ENCODE measurements at places on chromosomes 5 and 9.
A peak's percentile ranks its signal among the peaks of the same experiment; 100 is the strongest.

- no peak for DNase-seq
These were observed 117.2 kb downstream of the CAAP1 start for GRCh38 chr9:26775391-26775790.

DNA sequence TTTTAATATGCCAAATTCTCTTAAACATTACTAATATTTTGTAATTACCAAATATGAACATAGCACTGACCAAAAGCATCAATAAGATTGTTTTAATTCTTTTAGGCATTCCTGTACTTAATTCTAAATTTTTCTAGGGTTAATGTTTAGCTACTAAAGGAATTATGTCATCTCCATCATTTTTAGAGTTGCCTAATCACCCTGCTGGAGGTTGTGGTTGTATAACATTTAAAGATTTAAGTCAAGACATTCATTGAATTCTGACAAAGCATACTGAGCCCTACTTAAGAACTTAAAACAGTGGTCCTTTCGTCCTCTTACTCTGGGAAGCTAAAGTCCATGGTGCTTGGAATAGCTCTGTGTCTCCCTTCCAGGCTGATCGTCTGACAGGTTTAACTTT, 28.1 kb upstream of the DAB2 start:
- no peak for DNase-seq

DNA sequence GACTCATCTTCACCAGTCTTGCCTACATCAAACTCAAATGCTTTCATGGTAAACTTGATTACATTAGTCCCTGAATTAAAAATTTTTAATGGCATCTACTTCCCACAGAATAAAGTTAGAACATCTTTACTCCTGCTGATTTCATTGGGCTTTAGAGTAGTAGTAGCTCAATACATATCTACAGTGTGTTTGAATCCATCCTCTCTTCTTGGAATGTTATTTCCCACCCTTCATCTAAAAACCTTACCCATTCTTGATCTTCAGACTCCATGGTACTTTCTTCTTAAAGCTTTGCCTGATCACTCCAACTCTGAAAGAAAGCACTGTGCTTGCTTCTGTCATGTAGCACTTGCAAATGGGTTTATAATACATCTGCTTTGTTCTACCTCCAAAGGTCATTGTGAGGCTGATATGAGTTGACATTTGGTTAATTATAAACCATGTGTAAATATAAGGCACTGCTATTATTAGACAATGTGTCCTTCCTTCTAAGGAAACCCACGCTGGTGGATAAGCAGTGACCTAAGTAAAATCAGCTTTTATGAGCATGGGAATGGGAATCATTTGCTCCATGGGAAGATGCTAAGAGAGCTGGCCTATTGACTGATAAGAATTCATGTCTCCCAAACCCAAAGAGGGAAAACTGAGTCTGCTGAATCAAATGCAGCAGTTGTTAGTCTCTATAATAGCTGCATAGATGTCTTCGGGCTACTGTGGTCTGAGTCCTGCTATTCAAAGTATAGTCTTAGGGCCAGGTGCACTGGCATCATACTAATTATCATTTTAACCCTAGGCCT, 7.5 kb upstream of the PRLR start:
- DNase-seq: no peak

GRCh38 chr5:57405984-57406383, 76.6 kb downstream of the ACTBL2 start:
- DNase-seq: no peak

DNA sequence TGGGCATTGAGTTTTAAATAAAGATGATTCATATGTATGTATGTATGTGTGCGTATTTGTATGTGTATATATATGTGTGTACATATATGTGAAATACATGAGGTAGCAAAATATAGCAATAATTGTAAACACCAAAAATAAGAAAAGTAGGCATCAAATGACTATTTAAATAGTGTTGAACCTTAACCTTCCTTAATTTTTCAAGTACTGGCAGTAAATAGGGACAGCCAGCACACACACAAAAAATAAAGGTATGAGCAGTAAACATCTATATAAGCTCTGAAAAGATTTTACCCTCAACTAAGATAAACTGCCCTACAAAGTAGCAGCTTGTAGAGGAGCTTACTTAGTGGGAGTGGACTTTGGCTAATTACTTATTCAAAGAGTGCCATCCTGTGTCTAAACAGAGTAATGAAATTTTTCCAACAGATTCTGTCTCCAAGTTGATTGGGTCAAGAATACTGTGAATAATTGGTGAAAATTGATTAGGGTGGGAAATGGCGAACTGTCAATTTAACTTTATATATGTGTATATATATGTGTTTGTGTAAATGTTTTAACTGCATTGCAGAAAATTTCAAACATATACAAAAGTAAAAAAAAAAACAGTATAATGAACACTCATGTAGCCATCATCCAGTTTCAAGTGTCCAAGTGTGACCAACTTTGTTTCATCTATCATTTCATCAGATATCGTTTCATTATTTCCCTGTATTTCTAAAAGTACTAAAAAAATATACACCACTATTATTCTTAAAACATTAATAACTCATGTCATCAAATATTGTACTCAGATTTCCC, 2.0 kb upstream of the ADAMTS6 start:
- DNase-seq: peak; percentile 47

DNA sequence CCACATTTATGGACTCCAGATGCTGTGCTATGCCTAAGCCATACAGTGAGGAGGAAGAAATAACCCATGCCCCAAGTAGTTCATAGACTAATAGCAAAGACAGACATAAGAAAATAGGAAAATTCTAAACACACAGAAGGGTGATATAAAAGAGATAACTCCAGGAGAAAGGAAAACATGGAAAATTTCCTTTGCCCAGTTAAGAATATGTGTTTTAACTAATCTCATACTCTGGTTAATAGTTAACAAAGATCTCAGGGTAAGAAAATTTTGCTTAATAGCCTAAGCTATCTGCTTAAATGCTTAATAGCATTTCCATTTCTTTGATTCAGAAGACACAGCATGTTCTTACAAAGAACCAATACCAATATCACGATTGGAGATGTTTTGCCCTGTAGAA, 358.0 kb downstream of the MSX2 start:
- no peak for DNase-seq

- no peak for DNase-seq
These were observed 17.4 kb downstream of the FGF18 start for GRCh38 chr5:171436804-171437285.

DNA sequence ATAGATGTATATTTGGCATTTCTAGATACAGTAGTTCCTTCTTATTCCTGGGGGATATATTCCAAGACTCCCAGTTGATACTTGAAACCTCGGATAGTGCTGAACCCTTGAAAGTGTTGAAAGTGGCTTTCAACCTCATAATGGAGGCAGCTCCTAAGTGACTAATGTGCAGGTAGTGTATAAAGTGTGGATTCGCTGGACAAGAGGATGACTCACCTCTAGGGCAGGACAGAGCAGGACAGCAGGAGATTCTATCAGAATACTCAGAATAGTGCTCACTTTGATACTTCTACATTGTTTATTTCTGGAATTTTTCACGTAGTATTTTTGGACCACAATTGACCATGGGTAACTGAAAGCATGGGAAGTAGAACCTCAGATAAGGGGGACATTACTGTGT, 1138.9 kb upstream of the WWC1 start:
- no peak for DNase-seq

DNA sequence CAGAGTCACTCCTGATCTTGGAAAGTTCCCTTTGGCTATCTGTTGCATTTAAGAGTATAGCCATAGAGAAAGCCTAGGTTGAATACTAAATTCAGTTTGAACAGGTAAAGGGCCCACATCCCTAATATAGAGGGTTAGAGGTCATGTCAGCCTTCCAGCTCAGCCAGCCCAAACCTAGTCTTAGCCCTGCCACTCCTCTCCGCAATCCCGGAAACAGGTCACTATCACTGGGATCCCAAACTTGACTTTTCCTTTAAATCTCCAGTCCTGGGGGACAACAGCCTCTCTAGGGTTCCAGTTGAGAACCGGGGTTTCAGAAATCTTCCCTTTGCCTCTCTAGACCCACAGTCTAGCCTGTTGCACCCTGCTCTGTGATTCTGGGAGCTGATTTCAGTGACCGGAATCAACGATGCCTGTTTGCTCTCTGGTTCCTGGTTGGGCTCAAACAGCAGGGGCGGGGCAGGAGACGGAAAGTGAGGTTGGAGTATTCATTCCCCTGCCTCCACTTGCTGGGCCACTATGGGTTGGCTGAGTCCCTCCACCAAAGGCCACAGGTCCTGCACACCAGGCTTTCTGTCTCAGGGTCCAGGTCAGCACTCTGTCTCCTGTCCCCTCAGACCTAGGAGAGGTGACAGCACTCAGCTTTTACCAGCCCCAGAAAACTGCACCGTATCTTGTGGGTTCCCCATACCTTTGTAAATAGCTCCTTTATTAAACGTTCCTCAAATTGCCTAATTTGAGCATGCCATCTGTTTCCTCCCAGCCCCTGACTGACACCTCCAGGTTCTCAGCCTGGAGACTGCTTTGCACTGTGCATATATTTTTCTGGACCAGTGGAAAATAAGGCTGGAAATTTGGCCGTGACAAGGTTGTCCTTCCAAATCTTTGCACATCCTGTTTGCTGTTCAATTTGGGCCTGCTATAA, 23.8 kb upstream of the CPEB4 start:
- no peak for DNase-seq

DNA sequence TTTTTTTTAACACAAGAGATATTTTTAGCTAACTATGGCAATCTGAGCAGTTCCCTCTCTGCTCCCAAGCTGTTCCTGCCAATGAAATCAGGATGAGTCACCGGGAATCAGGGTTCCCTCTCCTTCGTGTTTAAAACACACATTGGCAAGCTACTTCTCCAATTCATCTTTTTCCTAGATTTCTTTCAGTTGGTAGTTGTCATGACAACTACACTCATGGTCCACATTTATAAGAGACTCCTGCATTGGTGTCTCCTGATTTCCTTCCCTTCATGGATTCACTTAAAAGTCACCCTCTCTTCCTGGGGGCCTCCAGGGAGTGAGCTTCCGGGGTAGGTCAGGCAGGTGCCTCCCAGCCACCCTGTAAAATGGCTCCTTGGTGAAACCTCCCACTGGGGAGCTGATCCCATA, 72.3 kb upstream of the NIPAL4 start:
- DNase-seq: no peak

- no peak for DNase-seq
These were observed 12.0 kb downstream of the TTC1 start for GRCh38 chr5:160020964-160021363.

DNA sequence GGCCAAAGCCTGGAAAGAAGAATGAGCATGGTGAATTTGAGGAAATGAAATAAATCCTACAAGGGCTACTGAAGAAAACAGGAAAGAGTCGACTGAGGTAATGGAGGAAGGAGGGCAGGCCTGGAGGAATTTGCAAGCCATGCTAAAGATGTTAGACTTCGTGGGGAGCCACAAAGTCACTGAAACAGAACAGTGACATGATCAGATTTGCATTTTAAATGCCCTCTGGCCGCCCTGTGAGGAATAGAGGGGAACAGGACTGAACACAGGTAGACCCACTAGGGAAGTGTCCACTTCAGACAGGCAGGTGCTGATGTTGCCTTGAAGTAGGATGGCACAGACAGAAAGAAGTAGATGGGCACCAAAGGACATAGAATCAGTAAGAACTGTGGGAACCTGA, 42.8 kb upstream of the RLN1 start:
- DNase-seq: no peak

DNA sequence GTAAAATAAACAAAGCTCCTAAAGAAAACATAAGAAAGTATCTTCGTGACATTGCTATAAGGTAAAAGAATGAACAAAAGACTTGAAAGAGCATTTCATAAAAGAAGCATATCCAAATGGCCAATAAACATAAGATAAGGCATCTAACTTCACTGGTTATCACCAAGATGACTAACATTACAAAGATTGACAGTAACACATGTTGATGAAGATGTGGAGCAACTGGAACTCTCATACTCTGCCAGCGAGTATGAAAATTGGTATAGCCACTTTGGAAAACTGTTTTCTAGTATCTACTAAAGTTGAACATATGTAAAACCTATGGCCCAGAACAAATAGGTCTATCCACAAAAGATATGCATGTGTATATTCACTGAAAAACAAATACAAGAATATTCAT, 150.5 kb downstream of the SNX18 start:
- no peak for DNase-seq

- no peak for DNase-seq
These were observed 12.1 kb downstream of the PRRC2B start for GRCh38 chr9:131405858-131406537.

GRCh38 chr9:108093773-108094675, 604.5 kb upstream of the KLF4 start:
- no peak for DNase-seq

DNA sequence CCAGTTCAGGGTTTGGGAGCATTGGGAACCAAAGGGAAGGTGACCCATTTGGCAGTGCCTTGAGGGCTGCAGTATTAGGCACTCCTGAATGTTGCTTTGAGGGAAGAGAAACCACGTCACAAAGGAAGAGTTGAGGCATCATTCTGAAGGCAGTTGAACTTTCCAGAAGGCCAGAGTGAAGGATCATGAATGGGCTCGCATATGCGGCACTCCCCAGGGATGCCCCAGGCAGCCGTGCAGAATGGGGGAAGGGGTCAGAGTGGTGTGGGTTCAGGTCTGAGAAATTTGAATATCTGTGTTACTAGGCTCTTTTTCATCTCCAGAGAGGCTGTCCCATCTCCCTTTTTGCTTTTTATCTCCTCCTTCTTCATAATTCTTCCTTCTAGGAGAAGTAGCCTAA, 60.6 kb upstream of the HMHB1 start:
- no peak for DNase-seq

GRCh38 chr5:90911169-90911568, 352.6 kb downstream of the ADGRV1 start:
- no peak for DNase-seq

DNA sequence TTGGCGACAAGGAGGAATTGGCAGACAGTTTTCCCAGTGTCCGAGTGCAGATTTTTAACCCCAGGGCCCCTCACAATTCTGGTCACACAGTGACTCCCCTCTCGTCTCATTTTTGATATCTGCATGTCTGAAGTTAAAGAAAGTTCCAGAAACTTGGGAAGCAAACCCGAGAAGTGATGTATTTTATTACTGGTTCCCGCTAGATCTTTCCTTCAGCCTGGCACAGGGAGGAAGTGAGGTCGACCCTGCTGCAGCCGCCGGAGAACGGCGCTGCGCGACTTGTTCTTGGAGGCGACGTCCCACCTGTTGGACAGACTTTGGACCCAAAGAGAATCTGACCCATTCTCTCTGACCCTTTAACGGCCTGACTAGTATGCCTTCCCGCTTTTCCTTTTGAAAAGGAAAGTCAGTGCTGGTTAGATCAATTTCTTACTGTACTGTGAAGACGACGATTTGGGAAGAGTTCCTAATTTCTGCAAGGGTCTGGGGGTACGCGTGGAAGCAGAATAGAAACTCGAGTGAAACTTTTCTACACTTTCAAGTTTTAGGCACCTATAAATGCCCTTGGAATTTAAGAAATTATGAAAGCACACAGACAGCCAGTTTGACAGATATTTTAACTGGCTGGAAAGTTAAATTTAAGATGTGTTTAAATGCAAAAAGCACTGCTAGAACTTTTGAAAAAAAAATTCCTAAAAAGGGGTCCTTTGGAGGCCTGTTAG, 744 bp downstream of the OTULIN start:
- no peak for DNase-seq

- DNase-seq: peak; percentile 54
These were observed 115.7 kb downstream of the UGCG start for GRCh38 chr9:112012026-112012902.

- DNase-seq: no peak
These were observed 40.4 kb upstream of the HAND1 start for GRCh38 chr5:154518438-154518867.

GRCh38 chr5:140351609-140352334, 5.4 kb upstream of the HBEGF start:
- peak; percentile 73 for DNase-seq

Data from GM13976 (cell line).